ENCODE measurements at places on chromosomes 1 and 21.

DNA sequence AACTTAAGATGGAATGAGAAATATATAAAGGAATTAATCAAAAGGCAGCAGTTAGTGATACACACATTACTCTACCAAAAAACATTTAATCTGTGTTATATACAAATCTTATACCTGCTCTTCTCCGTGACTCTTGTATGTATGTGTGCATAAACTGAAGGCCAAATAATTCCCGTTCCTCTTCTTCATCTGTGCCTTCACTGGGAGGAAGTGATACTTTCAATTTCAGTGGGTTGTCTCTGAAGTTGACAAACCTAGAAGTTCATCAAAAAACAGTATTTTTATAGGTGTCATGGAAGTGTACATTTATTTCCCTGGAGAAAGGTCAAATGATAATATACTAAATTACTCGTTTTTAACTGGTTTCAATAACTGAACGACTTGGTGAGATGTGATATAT, 19.3 kb downstream of the TRMT13 start:
- DNase-seq = no peak

DNA sequence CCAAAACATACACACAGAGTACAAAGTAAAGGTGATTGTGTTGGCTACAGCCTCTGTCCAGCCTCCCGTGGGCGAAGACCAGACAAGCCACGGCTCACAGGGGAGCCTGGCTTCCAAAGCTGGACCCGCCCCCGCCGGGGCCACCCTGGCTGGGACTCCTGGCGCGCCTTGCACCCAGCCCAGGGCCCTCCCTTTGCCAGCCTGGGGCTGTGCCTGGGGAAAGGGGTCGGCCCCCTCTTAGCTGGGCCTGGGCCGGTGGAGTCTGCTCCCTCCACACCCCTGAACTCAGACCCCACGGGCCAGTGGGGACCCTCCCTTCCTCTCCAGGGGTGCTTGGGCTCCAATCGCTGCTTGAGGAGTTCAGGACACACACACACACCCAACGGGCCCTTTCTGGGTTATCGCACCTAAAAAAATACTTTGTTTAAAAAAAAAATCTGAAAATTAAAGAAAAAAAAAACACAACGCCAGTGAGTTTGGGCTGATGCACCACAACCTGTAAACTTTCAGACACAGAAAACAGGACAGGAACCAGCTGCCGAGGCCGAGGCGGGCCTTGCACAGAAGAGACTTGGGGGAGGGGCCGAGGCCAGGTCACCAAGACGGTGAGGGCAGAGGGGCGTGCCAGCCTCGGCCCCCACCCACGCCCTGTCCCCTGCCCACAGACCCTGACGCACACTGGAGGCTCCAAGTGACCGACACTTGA, 56.3 kb downstream of the KCNAB2 start:
- DNase-seq = no peak

DNA sequence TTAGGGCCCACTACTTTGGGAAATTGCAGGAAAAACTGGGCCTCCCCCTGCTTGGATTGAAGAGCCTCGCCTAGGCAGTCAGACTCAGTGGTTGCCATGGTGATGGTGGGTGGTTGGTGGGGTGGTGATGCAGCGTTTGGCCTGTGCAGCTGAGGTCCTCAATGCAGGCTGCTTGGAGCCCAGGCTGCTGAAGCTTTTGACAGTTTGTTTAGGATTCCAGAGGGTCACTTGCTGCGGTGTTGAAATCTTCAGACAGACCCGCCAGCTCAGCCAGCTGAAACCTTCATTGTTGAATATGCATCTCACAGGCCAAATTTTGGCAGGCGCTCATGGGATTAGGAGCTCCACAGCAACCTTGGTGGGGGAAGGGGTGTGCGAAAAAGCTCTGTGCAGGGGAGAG, 67.9 kb downstream of the CACNA1E start:
- DNase-seq = no peak

GRCh38 chr21:38955495-38955894, 149.8 kb downstream of the ETS2 start:
- DNase-seq = no peak

GRCh38 chr1:24870551-24871195, 59.4 kb downstream of the RUNX3 start:
- no peak for DNase-seq

DNA sequence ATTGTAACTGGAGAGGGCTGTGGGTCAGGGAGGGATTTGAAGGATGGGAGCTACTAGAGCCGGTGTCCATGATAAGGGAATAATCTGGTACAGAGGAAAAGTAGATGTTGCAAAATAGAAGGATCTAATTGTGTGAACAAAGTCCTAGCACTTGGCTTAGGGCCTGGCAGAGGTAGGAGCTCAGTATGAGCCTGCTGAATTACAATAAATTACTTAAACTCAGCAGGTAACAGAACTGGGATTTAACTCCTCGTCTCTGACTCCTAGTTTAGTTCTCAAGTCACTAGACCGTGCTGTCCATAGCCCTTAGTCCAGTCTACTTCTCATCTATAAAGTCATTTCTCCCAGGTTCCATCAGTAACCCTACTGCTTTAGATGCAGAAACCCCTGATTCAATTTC, 120.2 kb downstream of the LRRC53 start:
- no peak for DNase-seq

DNA sequence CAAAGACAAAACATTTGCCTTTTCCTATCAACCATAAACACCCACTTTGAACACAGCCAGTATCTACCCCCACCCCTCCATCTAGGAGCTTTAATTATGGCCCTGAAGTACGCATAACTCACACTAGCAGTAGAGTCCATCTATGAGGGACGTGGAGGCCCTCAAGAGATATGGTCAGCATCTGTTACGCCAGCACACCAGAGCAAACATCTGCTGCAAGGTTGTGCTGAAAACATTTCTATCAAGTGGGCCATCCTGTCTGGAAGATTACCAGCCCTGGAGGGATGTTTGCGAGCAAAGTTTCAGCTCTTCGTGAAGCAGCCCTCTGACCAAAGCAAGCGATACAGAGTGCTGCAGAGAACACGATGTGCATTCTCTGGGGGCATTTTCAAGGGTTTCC, 74.6 kb downstream of the SLC45A1 start:
- no peak for DNase-seq

GRCh38 chr1:119739150-119739549, 27.4 kb downstream of the PHGDH start:
- DNase-seq = no peak

GRCh38 chr1:6899621-6900020, 114.4 kb downstream of the CAMTA1 start:
- no peak for DNase-seq

- no peak for DNase-seq
Observed at GRCh38 chr1:115173151-115173550, 83.8 kb upstream of the TSPAN2 start.

GRCh38 chr1:77888781-77889642, 588 bp downstream of the NEXN start:
- no peak for DNase-seq

DNA sequence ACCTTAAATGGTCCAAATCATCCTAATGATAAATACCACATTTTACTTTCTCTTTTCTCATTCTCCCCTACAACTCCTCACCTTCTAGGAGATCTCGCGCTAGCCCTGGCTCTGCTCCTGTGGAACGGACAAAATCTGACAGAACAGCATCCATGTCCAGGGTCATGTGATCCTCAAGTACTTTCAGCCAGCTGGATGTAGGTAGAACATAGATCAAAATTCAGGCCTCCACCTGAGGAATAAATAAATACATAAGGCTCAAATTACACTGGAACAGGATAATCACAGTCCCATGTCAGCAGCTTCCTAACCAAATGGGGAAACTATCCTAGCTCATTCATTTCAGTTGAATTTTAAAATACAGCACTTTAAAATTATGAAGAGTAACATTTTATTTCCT, 33.2 kb downstream of the OTUD7B start:
- DNase-seq = no peak

- DNase-seq = no peak
Observed at GRCh38 chr1:26075421-26076144, 8.2 kb upstream of the TRIM63 start.

- DNase-seq = no peak
Observed at GRCh38 chr1:30698401-30698981, 24.9 kb downstream of the MATN1 start.

GRCh38 chr1:95426772-95427171, 192.8 kb downstream of the RWDD3 start:
- DNase-seq = no peak

- no peak for DNase-seq
Observed at GRCh38 chr1:27057801-27058625, 45.4 kb upstream of the TENT5B start.

GRCh38 chr1:51157395-51157794, 55.4 kb downstream of the C1orf185 start:
- DNase-seq = no peak

DNA sequence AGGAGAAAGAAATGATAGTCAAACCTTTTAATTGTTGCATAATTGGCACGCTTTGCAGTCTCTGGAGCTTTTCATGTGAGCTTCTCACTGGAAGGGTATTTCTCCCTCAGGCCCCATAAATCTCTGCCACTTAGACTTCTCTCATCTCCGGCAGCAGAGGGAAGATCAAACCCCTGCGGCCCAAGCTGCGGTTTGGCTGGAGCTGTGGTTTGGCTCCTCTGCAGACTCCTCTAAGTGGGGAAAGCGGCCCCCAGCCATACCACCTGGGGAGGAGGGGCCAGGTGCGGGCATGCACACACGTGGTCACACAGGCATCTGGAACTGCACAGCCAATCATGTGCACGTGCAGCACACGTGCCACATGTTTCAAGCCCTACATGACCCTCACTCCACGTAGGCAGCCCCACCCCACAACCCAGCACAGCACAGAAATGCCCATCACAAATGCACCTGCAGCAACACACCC, 58.3 kb downstream of the UBE2T start:
- DNase-seq = no peak

- no peak for DNase-seq
Observed at GRCh38 chr1:31787786-31788137, 23.6 kb upstream of the ADGRB2 start.

DNA sequence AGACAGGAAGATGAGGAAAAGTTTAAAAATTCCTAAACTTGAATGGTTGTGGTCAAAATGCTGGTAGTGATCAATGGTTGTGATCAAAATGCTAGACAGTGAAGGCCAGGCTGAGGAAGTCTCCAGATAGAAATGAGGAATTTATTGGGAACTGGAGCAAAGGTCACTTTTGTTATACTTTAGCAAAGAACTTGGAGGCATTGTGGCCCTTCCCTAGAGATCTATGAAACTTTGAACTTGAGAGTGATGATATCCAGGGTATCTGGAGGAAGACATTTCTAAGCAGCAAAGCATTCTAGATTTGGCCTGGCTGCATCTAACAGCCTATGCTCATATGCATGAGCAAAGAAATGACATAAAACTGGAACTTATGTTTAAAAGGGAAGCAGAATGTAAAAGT, 35.5 kb upstream of the RABGAP1L start:
- DNase-seq = no peak

GRCh38 chr21:36552434-36552785, 72.5 kb upstream of the CLDN14 start:
- DNase-seq = no peak

- no peak for DNase-seq
Observed at GRCh38 chr1:219113261-219113660, 60.4 kb upstream of the LYPLAL1 start.

- no peak for DNase-seq
Observed at GRCh38 chr1:30716646-30717045, 6.7 kb downstream of the MATN1 start.

GRCh38 chr1:109712321-109712864, 342 bp downstream of the GSTM5 start:
- DNase-seq = no peak

DNA sequence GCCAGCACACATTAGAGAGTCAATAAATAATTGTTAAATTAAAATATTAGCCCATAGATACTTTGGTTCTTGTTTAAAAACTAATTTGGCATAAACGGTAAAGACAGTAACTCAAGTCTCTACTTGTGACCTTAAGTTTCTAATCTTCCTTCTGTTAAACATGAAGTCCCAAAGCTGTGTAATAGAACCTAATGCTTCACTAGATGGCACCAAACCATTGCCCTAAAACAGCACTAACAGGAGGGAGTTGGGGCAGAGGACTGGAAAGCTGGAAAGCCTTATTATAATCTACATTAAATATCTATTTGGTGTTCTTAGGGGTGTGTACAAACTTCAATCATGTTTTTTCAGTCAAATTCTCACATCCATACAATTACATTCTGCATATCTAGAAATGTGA, 176.7 kb downstream of the OLFM3 start:
- DNase-seq = no peak

GRCh38 chr1:114080511-114081436, 72.9 kb downstream of the SYT6 start:
- no peak for DNase-seq

- DNase-seq = no peak
Observed at GRCh38 chr1:231679109-231679508, 52.5 kb downstream of the DISC1 start.

DNA sequence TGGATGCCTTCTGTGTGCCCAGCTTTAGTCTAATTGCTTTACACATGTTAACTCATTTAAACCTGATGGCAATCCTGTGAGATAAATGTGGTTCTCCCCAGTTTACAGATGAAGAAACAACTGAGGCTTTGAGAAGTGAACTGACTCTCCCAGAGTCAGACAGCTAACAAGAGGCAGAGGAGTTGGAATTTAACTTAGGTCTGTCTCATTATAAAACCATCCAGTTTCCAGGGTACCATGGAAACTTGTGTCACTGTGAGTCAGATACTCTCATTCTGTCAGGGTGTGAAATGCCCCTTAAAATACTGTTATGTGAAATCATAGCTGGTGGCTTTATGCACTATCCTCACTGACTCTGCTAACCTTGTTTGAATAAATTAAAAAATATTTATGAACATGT, 206.6 kb downstream of the PBX1 start:
- DNase-seq = no peak

DNA sequence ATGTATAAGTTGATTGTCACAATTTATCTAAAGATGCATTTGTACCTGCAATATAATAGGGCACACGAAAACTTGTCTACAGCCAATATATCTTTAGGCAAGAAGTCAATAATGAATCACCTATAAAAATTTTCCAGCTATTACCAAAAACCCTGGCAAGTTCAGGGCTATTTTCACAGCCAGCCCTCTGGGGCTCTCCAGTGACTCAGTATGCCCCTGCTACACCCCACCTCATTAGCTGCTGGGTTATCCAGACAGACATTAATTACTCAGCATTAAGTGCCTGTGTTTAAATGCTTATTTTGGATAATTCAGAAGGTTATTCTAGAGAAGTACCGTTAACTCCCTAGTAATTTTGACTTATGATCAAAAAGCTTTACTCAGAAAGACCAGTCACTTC, 220.2 kb downstream of the TBX15 start:
- no peak for DNase-seq

GRCh38 chr1:166703726-166704462, 135.4 kb upstream of the POGK start:
- DNase-seq = no peak

- DNase-seq = no peak
Observed at GRCh38 chr1:206566999-206567398, 45.3 kb downstream of the EIF2D start.

Measured in GM12864 (cell line).